Stimulated activated CD4-positive, alpha-beta T cell treated with anti-CD3 and anti-CD28 coated beads, Interleukin-15, amount 100 ng/mL, for 1 hour (primary cell): ENCODE measurements at places on chromosomes 12 and 14.

DNA sequence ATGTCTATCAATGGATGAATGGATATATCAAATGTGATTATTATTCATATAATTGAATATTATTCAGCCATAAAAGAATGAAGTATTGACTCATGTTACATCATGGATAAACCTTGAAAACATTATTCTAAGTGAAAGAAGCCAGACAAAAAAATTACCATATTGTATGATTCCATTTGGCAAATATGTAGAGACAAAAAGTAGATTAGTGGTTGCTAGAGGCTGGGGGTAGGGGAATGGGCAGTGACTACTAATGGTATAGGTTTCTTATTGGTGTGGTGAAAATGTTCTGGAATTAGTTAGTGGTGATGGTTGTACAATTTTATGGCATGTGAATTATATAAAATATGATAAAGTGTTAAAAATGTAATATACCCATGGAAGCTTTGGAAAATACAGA, 31.8 kb upstream of the GNS start:
- no peak for DNase-seq

GRCh38 chr14:93230539-93230938, 23.5 kb downstream of the UBR7 start:
- no peak for DNase-seq

DNA sequence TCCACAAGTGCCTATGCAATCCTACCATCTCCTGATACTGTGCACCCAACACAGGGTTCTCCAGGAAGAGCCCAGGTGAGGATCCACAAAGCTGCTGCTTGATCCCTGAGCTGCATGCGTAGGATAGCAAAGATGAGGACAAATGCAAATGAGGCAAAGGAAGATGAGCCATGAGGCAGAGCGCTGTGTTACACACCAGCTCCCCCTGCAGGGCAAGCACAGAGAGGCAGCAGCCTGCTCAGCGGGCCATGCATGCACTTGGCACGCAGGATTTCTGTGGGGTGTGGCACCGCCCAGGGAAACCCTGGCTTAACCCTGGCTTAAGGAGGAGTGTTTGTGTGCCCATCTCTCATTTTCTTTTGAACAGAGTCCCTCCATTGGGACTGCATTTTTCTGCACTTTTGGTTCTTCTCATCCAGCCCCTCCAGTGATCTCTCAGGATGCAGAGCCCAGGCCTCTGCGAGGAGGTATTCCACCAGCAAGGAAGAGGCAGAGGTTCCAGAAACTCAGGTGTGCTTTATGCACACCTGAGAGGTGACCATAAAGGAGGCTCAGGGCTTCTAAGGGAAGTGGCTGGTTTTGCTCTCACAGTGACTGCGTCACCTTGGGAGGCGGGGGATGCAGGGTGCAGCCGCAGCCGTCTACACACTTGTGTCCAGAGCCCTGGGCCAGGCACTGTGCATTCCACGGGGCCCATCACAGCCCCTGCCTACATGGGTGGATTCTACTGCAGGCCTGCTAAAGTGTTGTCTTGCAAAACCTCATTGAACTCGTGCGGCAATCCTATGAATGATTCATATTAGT, 973.3 kb upstream of the TMEM132C start:
- DNase-seq: no peak

- no peak for DNase-seq
These were observed 85.1 kb upstream of the CCDC91 start for GRCh38 chr12:28104903-28105864.

DNA sequence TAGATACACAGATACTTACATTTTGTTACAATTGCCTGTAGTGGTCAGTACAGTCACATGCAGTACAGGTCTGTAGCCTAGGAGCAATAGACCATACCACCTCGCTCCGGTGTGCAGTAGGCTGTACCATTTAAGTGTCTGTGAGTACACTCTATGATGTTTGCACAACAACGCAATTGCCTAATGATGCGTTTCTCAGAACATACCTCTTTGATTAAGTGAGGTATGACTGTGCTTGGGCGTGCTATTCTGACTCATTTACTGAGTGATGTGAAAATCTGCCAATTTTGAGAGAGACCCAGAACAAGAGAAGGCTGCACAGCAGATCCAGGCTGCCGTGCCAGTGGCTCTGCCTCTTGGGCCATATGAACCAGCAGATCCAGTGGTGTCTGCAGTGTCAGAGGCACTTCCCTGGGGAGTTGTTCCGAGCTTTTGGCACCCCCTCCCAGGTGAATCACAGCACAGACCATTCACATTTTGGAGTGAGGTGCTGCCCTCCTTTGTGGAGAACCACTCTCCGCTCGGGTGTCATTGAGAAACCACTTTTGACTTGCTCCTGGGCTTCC, 20.4 kb downstream of the DLK1 start:
- DNase-seq: no peak

DNA sequence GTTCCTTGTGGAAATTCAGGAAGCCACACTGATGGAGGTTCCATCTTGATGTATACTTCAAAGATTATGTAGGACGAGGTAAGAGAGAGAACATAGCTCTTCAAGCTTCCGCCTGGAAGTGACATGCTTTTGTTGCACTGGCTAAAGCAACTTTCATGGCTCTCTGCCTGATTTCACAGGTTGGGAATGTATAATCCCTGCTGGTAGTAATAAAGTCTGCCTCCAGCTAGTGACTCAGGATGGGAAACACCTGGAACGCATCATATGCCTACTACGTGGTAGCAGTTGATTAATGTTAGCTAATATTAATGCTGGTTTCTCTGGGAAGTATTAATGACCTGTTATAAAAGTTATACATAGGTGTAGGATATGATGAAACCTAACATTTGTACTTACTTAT, 71.1 kb downstream of the PELI2 start:
- no peak for DNase-seq

- no peak for DNase-seq
These were observed 614.9 kb downstream of the VRK1 start for GRCh38 chr14:97411938-97412612.

DNA sequence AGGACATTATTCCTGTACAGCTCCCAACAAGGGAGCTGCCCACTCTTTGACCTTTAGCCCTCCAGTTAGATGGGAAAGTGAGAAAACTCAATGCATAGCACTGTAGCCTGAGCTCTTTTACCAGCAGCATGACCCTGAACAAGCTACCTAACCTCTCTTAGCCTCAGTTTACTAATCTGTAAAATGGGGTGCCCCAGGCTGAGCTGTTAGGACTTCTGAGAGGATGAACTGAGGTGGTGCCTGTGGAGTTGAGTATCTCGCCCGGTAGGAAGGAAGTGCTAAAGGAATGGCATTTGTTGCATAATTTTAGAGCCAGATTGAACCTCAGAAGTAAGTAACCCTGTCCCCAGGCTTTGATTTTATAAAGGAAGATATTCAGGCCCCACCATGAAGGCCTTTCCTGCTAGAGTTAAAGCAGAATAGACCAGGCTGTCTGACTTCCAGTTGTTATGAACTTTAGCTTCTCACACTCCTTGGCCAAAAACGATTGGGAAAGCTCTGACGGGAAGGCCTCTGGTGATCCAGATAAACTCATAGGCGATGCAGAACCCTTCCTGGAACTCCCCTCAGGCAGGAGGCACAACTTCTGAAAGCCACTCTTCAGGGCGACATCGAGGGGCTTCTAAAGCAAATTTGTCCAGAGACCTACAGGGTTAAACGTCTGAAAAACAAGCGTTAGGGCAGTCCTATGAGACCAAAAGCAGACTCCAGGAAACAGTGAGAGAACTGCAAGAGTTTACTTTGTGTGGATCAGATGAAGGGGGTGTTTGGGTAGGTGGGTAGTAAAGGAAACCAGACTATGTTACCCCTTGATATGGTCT, 2.5 kb upstream of the SERPINA10 start:
- DNase-seq: no peak

DNA sequence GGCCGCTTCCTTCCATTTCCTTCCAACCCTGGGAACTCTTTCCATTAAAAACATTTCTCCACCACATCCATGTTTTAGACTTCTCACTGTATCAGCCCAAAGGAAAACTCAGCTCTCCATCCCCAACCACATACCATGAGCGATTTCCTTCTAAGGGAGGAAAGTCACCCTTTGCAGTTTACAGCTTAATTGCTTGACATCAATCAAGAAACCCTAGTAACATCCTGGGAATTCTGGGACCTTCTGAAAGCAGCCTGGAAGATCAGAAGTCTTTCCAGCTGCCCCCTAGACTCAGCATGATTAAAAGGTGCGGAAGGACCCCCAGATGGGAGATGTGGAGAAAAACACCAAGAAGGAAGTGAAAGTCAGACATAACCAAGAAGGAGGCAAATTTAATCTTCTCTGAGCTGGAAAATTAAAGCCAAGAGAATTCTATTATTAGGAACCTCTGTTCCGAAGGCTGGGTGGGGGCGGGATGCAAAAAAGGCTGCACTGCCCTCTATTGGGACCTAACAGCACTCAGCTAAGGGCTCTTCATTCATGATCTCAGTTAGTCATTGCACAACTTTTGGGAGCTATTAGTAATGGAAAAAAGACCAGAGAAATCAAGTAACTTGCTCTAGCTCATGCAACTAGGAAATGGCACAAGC, 73.3 kb upstream of the PLXNC1 start:
- DNase-seq: no peak

- DNase-seq: no peak
These were observed 44.8 kb downstream of the CLMN start for GRCh38 chr14:95274874-95275273.

DNA sequence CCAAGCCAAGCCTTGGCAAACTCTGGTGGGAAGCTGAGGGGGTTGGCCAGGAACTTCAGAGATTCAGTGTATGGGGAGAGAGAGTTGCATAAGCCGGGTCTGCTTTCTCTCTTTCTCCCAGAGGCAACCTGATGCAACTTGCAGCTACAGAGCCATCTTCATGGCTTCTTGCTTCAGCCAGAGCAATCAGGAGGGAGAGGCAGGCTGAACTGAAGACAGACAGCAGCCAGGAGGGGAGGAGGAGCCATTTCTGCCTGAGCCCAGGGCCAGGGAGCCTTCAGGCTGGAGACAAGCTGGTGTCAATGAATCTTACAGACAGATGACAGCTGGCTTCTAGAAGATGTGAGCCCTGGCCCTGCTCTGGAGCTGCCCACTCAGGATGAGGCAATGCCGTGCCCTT, 18.7 kb downstream of the NPC2 start:
- no peak for DNase-seq

DNA sequence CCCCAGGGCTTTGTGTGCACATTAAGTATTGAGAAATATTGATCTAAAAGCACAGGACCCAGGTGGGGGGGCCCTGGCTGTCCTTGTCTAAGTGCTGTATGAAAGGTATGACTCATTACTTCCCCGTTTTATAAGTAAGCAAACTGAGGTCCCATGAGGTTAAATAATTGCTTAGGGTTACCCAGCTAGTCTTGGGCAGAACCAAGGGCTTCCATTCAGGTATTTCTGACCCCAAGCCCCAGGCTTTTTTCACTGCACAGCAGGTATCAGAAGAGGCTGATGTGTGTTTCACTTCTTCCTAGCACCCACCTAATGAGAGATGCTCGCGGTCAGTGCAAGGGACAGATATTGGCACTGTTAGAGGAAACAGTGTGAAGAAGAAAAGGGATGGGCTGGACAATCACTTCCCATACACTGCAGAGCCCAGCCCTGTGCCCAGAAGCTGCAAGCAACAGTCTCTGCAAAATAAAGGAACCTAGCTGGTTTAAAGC, 4.7 kb upstream of the TC2N start:
- no peak for DNase-seq

DNA sequence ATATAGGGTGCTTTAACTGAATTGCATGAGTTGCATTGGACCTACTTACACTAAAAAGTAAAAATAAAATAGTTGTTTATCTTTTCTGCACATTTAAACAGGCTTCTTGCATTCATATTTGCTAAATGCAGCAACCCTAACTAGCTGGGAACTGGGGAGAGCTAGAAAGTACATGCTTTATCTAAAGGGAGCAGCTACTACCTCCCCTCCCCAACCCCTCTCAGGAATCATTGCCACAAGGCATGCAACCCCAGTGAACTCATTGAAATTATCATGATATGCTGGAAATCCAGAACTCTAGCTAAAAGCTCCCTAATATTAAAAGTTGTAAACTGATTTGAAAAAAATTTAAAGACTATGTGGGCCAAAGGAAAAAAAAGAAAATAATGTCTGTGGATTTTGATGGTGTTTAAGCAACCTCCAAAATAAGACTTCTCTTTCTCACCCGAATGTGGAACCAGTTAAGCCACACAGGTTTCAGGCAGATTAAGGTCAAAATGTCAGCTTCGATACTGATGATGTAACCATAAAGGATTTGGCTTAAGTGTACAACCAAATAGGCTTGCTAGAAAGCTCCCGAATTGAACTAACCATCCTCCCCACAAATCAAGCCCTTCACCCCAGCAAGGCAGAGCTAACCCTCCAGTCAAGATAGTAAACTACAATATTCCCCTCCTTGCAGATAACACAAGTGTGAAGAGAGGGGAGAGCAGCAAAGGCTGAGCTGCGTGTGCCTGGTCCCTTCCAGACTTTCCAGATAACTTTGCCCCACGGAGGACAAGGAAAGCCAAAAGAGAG, 13.8 kb upstream of the POC1B start:
- no peak for DNase-seq

DNA sequence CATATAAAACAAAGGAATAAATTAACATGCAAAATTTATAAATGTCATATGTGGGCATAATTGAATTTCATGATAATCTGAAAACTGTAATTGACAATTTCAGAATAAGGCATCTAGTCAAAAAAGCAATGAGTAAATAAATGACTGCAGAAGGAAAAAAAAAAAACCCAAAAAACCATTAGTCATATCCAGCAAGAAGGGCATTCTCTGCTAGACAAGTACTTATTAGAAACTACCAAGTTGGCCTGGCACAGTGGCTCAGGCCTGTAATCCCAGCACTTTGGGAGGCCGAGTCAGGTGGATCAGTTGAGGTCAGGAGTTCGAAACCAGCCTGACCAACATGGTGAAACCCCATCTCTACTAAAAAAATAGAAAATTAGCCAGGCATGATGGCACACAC, 17.5 kb downstream of the ZCRB1 start:
- DNase-seq: no peak

DNA sequence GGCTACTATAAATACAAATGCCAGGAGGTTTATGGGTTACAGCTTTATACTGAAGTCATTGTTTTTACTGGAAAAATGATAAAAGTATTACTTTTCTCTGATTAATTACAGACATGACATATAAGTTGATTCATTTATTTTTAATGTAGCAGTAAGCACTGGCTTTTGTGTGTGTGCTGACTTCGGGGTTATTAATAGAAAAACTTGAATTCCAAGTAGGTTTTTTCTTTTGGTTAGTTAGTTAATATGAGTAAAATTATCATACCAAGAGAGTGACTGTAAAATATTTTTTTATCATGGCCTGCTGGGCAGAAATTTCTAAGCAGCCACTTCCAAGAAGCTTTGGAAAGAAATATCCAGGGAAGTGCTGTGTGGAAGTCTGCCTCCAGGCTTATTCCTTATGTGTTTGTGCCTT, 56.4 kb downstream of the IFT81 start:
- no peak for DNase-seq

GRCh38 chr12:84969226-84969625, 56.6 kb upstream of the SLC6A15 start:
- DNase-seq: no peak

- no peak for DNase-seq
These were observed 34.0 kb upstream of the ALG10 start for GRCh38 chr12:33988197-33988805.

DNA sequence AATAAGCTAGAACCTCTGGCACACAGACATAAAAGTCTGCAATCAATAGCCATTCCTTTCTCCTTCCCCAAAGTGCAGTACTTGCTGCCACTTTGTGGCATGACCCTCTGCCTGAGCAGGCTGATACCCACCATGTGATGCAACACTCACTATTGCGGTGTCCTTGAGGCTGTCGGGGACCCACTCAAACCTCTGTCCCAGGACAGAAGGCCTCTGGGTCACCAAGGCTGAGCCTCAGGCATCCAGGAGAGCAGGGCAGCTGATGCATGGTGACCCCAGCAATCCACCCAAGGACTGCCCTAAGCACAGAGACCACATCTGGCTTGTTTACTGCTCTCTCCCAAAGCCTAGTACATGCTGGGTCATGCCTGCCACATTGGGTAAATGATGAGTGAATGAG, 114.2 kb downstream of the DPF3 start:
- no peak for DNase-seq
